ENCODE measurements at places on chromosomes 5 and 9.

DNA sequence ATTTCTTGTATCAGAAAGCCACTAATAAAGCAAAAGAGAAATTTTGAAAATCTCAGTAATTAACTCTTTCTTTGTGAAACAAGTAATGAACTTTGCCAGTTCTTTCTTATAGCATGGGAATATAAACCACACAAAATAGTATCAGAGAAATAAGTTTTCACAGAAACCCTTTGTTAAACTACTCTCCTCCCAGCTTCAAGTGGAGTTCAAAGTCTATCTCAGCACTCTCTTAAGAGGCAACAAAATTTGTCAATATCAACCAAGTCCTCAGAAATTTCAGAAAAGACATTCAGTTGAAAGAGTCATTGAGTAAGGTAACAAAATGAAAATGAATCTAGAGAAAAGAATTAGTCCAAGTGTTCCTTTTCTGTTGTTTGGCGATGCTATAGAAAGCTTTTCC lies 89.3 kb downstream of the NTRK2 start:
- DNase-seq, result no peak

- peak; percentile 25 for DNase-seq
Measured at GRCh38 chr5:67844924-67845323, 370.6 kb upstream of the PIK3R1 start.

- no peak for DNase-seq
Measured at GRCh38 chr5:165525271-165525670, 2019.9 kb downstream of the MAT2B start.

- DNase-seq, result no peak
Measured at GRCh38 chr5:111427762-111428161, 84.6 kb downstream of the STARD4 start.

DNA sequence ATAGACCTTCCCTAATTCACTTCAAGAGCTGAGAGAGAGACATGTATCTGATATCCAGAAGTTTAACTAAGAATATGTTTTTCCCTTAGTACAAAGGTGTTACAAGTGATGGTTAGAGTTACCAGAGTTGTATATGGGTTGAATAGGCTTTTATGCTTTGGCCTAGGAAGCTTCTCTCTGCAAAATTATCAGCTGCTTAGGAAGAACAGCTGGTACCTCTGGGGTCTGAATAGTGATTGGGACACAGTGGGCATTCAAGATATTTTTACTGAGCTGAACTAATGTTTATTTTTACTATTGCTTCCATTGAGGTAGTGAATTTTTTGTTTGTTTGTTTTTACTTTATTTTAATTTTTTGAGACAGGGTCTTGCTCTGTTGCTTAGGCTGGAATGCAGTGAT lies 67.6 kb upstream of the BASP1 start:
- DNase-seq, result no peak

DNA sequence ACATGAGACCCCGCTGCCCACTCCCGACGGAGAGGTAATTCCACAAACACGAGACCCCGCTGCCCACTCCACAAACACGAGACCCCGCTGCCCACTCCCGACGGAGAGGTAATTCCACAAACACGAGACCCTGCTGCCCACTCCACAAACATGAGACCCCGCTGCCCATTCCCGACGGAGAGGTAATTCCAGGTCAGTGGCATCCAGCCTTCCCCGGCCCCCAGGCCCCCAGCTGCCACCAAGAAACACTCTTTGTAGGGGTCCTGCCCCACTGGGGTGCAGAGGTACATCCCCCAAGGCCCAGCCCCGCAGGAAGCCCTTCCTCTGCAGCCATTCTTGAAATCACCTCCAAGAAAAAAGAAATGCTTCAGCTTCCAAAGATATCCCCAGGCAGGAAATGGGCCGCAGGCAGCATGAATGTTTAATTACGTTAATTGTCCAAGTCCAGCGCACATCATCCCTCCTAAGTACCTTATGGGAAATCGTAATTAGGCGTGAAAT lies 115.9 kb downstream of the ADAMTS2 start:
- DNase-seq, result no peak

- DNase-seq, result no peak
Measured at GRCh38 chr5:56328753-56329560, 95.8 kb upstream of the ANKRD55 start.

DNA sequence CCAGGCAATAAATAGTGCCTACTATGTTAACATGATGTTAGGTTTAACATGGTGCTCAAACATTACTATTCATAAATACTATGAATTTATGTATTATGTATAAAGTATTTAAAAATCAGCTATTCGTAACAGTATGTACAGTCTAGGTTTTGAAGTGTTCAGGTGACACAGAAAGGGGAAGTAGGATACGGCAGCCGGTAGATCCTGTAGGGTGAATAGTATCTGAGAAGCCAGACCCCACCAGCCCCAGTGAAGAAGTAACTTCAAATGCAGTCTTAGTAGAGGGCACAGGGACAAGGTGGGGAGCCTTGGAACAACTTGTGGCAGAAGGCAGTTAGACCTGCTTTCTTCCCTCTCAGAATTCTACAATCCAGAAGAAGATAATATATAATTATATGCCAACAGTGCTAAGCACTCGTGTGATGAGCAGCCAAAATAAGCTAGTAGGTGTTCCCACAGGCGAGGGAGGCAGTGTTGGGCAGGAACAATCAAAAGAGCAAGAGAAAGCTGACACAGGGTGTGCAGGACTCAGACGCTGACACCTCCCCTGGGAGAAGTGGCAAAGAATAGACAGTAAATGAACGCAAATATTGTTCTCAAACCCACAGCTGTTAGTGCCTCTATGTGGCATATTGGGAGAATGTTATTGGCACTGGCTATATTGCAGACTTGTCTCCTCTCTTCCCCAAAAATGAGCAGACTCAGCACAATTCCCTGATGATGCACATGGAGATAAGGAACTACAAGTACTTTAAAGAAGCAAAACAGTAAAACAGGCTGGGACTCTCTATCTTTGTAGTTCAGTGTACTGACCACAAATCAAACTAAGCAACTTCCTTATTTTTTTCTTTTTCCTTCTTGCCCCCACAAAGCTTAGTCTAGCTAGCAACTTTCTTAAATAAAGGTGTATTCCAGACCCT lies 4.6 kb downstream of the ZNF367 start:
- DNase-seq, result no peak

- DNase-seq, result no peak
Measured at GRCh38 chr9:89374176-89374575, 55.9 kb downstream of the SECISBP2 start.

DNA sequence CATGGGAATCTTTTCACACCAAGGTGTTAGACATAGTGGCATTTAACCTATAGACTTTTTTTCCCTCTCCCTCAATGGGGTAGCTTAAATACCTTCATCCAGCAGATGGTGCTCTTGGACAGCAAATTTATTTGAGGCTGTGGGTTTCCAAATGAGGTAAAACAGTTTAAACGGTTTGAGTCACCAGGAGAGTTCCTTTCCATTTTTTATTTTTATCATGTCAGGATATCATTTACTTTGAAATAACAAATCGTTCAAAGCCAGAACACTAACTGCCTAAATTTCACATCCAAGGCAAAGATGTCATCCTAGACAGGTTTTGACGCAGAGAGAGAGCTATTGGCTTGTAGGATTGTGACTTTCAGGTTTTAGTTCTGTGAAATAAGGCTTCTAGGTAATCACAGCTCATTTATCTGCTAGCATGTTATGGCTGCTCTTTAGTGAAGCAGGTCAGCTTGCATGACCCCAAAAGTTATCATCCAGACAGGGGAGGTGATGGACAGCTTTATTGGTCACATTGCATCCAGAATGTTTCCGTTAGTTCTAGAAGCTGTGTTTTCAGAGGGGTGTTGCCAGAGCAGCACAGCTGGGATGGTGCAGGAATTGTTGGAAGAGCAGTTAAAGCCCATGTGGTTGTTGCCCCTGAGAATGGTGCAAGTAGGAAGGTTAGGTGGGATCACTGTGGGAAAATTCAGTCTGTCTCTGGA lies 69.8 kb downstream of the KDM4C start:
- peak; percentile 61 for DNase-seq

DNA sequence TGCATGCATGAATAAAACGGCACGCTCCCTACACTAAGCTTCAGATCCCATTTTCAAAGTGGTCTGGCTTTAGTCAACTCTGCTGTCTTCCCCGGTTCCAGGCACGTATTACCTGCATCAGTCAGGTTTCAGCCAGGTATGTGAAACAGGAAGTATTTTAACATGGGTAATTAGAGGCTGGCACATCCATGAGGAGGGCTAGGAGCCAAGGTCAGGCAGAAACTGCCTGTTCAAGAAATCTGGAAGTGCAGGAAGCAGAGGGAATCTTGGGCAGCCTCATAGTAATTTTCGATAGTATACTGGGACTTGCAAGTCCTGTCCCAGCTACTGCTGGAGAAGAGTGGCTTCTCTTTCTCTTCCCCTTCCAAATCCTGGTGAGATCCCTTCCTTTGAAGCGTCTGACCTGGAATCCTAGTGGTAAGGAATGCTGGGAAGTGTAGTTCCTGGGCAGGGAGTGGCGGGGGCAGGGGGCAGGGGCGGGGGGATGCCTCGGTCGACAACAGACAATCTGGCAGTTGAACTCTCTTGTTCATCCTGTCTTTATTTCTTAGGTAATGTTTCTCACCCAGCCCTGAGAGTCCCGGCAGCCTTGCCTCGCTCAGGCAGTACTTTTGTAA lies 403.1 kb downstream of the TLE4 start:
- DNase-seq, result no peak

DNA sequence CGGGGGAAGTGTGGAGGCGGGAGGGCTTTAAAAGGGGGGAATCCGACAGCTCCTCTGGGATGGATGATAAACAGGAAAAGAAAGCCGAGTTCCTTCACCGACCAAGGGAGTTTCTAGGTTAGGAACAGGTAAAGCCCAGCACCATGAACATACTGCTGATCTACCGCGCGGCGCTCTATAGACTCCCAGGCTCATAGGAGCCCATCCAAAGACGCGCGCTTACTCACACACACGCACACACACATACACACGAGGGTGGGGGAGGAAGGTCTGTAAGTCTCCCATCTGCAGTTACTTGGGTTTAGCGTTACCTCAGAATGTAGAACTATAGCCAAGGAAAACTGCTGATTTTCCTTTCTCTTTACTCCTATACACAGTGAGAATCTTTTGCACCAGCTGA lies 2.6 kb upstream of the GABRB2 start:
- DNase-seq, result peak; percentile 64

GRCh38 chr9:7387840-7388239 lies 411.7 kb downstream of the DMAC1 start:
- no peak for DNase-seq

DNA sequence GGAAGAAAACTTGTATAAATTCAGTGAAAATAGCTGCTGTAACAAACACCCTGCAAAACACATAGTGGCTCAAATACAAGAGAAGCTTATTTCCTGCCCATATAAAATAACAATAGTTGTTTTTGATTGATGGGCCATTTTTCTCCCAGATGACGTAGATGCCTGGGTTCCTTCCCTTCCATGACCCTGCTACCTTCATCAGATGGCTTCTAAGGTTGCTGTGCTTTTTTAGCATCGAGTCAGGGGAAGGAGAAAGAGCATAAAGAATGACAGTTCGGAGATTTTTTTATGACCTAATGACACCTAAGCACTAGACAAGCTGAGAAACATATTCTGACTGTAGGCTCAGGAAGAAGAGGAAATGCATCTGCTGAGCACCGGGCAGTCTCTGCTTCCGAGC lies 34.7 kb upstream of the DPYSL3 start:
- DNase-seq, result no peak

- no peak for DNase-seq
Measured at GRCh38 chr9:99044827-99045226, 60.1 kb upstream of the TGFBR1 start.

DNA sequence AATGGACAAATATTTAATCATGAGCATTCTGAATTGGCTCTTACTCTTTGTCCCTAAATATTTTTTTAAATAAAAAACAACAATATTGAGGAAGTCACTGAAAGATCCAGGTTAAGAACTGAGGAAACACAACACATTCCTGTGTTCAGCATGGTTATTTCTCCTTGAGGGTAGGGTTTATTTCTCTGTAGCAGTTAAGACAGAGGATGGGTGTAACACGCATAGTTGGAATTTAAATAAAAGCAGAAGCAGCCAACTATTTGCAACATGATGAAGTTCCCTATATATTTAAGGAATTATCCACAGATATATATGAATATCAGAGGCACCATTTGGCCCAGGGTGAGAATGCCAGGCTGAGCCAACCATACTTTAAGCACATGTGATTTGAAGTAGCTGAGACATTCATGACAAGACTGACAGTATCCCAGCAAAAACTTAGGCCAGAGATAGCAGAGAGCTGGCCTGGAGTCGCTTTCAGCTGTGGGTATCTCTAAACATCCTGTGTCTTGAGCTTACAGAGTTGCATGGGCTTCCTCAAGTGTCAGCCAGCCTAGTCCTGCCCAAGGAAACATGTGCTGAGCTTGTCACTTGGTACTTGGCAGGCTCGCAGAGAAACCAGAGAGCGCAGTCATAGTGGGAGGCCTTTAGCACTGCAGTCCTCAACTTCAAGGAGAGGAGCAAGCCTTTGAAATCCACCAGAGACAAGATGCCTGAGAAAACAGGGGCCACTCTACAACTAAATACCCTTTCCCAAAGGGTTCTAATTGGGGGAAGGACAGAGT lies 43.6 kb downstream of the SEMA5A start:
- no peak for DNase-seq

Measured in muscle of arm (tissue), 14 donors.